A673 (cell line): ENCODE measurements at places on chromosomes 3 and 15. TPM values are rescaled to one million over a fixed set of nuclear protein-coding genes. Genes with fewer than 3 reads are reported as not detected.

ADCY5 gene
- total RNA-seq = 0.21 and 0.22 TPM in 2 replicates

SCAMP5 gene
- 3.8 and 5.8 TPM in 2 replicates for total RNA-seq

DNA sequence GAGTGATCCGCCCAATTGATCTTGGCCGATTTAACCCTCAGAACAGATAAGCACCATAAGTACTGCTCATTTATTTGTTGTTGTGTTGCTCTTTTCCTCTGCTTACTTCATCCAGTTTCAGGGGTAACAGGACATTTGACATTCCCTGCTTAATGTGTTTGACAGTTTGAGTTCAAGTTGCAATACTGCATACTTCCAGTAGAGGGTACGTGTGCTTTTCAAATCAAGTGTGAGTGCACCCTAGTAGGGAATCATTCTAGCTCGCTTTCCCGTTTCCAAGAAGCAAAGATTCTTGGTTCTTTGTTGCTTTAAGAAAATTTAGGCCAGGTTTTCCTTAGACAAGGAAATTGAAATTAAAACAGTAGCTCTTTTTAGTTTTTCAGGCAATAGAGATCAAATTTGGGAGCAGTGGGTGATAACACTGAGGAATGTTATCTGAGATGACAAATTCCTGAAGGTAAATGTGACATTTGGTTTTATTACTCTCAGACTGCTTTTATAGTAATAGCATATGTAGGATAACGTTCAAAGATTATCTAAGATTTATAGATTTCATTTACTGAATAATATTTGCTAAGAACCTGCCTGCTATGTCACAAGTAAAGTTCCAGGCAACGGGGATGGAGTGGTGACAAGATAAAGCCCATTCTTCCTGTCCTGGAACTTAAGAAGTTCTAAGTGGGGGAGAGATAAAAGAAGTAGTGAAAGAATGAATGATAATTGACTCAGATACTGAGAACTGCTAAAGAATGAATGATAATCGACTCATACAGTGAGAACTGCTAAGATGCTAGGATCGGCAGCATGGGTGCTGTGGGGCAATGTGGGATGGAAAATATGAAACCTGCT, 73.3 kb downstream of the SYNPR start:
- no peak overlapping the region for H3K4me3 ChIP-seq
- no peaks in the 10 kb centered on the region for H3K4me1 ChIP-seq
- H3K27me3 ChIP-seq = no peaks in the 10 kb centered on the region
- H3K27ac ChIP-seq = no peak overlapping the region
- no peaks in the 10 kb centered on the region for H3K36me3 ChIP-seq

C3orf80 gene
- total RNA-seq = not detected in 2 replicates

UCN2 gene
- total RNA-seq = 0.49 and 0.81 TPM in 2 replicates

DNA sequence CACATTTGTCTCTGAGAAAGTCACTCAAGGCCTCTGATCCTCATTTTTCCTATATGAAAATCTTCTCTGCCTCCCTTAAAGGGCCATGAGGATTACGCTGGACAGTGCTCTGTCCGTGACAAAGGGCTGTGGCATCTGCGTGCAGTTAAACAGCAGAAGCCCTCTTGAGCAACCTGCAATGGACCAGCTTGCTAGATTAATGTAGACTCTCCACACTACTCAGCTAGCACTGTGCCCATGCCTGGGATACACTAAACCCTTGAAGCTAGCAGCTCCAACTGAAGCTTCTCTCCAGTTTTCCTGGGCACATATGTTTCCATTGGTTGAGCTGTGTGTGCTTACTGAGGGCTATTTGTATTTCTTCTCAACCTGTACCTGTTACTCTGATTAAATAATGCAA, 303.8 kb downstream of the RPLP1 start:
- no peaks in the 10 kb centered on the region for H3K27me3 ChIP-seq
- no peaks in the 10 kb centered on the region for H3K4me1 ChIP-seq
- no peak overlapping the region for H3K4me3 ChIP-seq
- no peak for DNase-seq
- H3K36me3 ChIP-seq = no peaks in the 10 kb centered on the region
- no peak overlapping the region for H3K27ac ChIP-seq

DNA sequence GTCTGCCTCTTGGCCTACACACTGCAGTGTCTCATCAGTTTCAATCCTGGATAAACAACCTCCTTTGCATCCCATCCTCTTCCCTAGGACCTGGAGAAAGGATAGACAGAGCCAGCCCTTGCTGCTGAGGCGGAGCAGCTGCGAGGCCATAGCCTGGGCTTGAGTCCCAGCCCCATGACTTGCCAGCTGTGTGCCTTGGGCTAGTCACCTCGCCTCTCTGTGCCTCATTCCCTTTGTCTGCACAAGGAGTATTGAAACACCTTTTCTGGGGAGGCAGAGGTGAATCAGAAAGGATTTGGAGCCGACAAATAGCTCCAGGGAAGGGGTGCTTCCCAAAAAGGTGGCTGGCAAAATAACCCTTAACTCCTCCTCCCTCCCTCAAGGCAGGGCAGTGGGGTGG, 65.0 kb upstream of the SLC6A1 start:
- no peak overlapping the region for H3K27ac ChIP-seq
- peaks cover 15% of the 10 kb centered on the region for H3K27me3 ChIP-seq
- H3K36me3 ChIP-seq = no peaks in the 10 kb centered on the region
- H3K4me1 ChIP-seq = no peaks in the 10 kb centered on the region

CFAP100 gene
- not detected in 2 replicates for total RNA-seq

- H3K4me1 ChIP-seq = no peaks in the 10 kb centered on the region
- peak overlapping the region; percentile 24 for H3K4me3 ChIP-seq
- DNase-seq = no peak
- no peak overlapping the region for H3K27ac ChIP-seq
- H3K27me3 ChIP-seq = no peaks in the 10 kb centered on the region
Observed at GRCh38 chr15:72197041-72197459, 537 bp downstream of the GRAMD2A start.

DNA sequence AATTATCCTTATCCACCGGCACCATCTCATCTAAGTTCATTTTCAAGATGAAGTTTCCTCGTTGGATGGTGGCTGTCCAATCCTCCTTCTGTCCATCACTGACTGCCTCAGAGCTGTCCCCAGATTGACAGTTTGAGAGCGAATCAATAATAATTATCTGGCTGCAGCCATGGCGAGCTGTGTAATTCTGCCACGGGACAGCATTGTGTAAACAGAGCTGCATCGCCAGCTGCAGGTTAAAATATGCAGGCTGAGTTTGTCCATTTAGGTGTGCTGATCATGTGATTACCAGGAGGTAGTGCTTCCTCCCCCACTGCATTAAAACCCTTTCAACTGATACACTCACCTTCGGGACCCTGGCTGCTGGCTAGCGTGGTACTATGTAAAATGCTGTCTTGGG, 461.9 kb upstream of the ONECUT1 start:
- H3K36me3 ChIP-seq = no peaks in the 10 kb centered on the region
- H3K4me1 ChIP-seq = no peaks in the 10 kb centered on the region
- H3K27ac ChIP-seq = no peak overlapping the region
- no peak for DNase-seq
- no peaks in the 10 kb centered on the region for H3K27me3 ChIP-seq

GRCh38 chr3:155741101-155741500, 3.8 kb downstream of the PLCH1 start:
- H3K4me3 ChIP-seq = no peak overlapping the region
- no peak for DNase-seq
- H3K4me1 ChIP-seq = peaks cover 4% of the 10 kb centered on the region
- H3K36me3 ChIP-seq = no peaks in the 10 kb centered on the region
- no peaks in the 10 kb centered on the region for H3K27me3 ChIP-seq

GRCh38 chr3:13401149-13401548, 19.0 kb downstream of the NUP210 start:
- H3K4me3 ChIP-seq = no peak overlapping the region
- H3K36me3 ChIP-seq = no peaks in the 10 kb centered on the region
- no peak for DNase-seq
- H3K27ac ChIP-seq = no peak overlapping the region
- no peaks in the 10 kb centered on the region for H3K27me3 ChIP-seq

DNA sequence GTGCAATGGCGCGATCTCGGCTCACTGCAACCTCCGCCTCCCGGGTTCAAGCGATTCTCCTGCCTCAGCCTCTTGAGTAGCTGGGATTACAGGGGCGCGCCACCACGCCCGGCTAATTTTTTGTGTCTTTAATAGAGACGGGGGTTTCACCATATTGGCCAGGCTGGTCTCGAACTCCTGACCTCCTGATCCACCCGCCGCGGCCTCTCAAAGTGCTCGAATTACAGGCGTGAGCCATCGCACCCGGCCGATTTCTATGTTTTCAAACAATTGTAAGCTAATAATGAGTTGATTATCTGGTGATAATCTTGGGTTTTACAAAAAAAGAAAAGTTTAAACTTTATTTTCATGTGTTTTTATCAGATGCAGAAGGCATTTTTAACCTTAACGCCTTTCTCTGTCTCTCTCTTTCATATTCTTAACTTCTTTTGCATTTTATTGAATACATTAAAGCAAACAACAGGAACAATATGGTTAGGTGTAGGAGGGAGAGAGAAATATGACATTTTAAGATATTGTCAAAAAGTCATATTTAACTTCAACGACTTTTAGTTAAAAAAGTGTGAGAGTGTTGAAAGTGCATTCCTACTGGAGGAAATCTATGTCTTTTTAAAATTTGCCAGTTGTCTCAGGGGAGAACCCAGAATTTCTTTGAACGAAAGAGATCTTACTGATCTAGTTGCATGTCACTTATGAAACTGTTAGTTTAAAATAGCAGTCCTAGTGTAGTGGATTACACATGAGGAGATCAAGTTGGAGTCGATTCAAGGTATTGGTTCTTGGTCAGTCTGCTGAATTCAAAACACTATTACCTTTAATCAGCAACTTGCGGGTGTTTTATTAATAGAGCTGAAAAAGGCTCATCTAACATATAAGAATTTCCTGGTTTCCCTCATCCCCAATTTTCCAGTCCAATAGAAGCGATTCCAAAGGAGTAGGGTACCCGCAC, 3.4 kb upstream of the MEIS2 start:
- no peak overlapping the region for H3K27ac ChIP-seq
- no peak for DNase-seq
- H3K4me3 ChIP-seq = no peak overlapping the region
- no peaks in the 10 kb centered on the region for H3K36me3 ChIP-seq
- H3K4me1 ChIP-seq = peaks cover 8% of the 10 kb centered on the region

DNA sequence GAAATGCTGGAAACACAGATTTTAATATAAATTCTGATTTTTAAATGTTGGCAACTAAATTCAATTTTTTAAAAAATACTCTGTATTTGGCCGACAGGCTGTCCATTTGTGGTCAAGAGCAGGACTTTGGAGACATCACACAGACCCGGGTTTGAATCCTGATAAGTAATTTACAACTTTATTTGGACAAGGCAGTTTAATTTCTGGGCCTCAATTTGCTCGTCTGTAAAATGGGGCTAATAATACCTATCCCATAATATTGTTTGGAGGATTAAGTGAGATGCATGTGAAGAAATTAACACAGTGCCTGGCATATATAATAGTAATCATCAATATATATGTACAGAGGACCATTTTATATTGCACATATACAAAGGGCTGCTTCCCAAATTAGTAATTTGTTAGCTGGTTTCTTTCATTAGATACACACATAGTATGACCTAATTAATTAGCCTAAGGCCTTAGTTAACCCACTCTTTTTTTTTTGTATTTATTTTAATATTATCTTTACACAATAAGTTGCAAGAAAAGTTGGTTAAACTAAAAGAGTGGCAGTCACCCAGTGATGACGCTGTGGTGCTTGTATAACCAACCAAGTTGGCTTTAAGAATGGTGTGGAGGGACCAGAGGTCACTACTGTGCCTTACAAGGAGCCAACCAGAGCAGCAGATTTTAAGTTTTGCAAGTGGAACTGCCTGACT, 665 bp downstream of the PIGB start:
- H3K4me1 ChIP-seq = peaks cover 12% of the 10 kb centered on the region
- H3K4me3 ChIP-seq = peak overlapping the region; percentile 84
- no peak for DNase-seq
- H3K36me3 ChIP-seq = no peaks in the 10 kb centered on the region
- no peaks in the 10 kb centered on the region for H3K27me3 ChIP-seq

DNA sequence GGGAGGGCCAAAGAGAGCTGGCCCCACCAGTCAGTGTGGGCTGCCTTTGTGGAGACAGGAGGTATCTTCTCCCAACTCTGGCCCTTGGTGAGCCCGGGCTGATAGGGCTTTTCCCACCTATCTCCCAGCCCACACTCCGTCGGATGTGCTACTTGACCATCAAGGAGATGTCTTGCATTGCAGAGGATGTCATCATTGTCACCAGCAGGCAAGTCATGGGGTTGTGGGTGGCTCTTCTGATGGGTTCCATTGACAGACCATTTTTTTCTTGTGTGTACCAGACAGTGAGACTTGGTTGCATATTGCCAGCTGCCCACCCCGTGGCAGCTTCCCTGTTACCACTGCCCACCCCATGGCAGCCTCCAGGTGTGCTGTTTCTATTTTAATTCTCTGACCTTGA, 3.3 kb downstream of the COPG1 start:
- H3K4me1 ChIP-seq = no peaks in the 10 kb centered on the region
- no peak overlapping the region for H3K27ac ChIP-seq
- no peak overlapping the region for H3K4me3 ChIP-seq
- H3K36me3 ChIP-seq = peaks cover 55% of the 10 kb centered on the region
- DNase-seq = no peak

GRCh38 chr3:109874896-109875708, 537.8 kb upstream of the DPPA4 start:
- no peaks in the 10 kb centered on the region for H3K36me3 ChIP-seq
- DNase-seq = no peak
- H3K4me1 ChIP-seq = no peaks in the 10 kb centered on the region
- H3K27me3 ChIP-seq = no peaks in the 10 kb centered on the region
- H3K4me3 ChIP-seq = no peak overlapping the region
- H3K27ac ChIP-seq = no peak overlapping the region

SLC24A5 gene
- not detected in 2 replicates for total RNA-seq

GRCh38 chr3:54366839-54367238, 244.5 kb downstream of the CACNA2D3 start:
- H3K36me3 ChIP-seq = no peaks in the 10 kb centered on the region
- no peaks in the 10 kb centered on the region for H3K27me3 ChIP-seq
- H3K4me1 ChIP-seq = no peaks in the 10 kb centered on the region
- DNase-seq = no peak
- no peak overlapping the region for H3K4me3 ChIP-seq

DNA sequence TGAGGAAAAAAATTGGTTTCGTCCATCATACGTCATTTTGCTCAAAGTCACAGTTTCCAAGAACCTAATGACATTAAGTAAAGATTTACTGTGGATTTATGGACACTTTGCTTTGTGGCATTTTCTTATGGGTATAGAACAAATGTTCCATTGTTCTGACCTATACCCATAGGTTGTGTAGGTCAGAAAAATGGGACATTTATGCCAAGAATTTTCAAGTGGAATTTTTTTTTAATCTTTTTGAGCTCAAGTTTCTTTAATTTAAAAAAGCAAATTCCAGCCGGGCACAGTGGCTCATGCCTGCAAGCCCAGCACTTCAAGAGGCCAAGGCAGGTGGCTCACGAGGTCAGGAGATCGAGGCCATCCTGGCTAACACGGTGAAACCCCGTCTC, 187.5 kb upstream of the TPM1 start:
- no peak overlapping the region for H3K27ac ChIP-seq
- no peaks in the 10 kb centered on the region for H3K4me1 ChIP-seq
- no peak overlapping the region for H3K4me3 ChIP-seq

GRCh38 chr3:190369668-190370295, 18.2 kb upstream of the CLDN16 start:
- H3K4me3 ChIP-seq = no peak overlapping the region
- H3K27ac ChIP-seq = no peak overlapping the region
- no peaks in the 10 kb centered on the region for H3K27me3 ChIP-seq
- DNase-seq = no peak
- no peaks in the 10 kb centered on the region for H3K36me3 ChIP-seq

IL5RA gene
- not detected in 2 replicates for total RNA-seq
